A172 (cell line): ENCODE measurements at places on chromosomes 7 and 10.

DNA sequence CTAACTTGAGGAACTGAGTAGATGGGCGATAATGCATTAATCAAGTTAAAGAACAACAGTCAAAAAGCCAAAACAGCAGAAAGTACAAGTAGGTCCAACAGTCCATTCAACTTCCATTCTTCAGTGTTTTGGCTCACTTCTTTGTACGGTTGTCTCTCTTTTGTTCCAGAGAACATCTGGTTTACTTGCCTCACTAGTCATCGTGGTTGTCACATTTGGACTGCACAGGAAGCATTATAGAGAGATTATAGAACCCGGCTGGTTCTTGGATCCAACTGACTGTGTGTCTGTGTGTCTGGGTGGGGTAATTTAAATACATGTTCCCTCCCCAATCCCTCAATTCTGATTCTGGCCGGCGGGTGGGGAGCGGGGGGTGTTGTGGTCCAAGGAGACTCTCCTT is 1.8 kb upstream of the CEP41 start:
- no peak for DNase-seq

DNA sequence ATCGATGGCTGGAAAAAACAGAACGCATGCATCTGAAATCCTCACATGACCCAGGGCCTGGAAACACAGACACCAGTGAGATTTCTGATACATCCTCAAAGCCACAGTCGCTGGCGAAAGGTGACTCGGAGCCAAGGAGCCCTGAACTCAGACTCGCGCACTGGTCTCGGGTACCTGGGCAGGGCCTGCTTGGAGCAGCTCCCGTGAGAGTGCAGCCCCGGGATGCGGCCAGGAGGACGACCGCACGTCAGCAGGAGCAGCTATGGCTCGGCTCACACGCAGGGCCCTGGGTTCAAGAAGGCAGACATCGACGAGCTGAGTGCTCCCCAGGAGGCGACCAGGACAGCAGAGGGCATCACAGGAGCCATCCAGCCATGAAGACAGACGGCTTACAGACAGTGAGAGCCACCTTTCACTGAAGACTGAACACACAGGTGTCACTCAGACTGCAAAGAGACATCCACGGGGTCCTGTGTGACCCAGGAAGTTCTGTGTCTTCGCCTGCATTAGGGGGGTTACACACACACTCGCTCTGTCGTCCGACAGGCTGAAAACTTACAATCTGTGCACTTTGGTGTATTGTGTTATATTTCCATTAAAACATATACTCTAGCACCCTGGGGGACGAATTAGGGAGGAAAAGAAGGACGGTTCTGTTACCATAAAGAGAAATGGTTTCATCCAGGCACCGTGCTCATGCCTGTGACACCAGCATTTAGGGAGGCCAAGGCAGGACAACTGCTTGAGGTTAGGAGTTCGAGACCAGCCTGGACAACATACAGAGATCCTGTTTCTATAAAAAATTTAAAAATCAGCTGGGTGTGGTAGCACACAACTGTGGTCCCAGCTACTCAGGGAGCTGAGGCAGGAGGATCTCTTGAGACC is 227.7 kb downstream of the MAD1L1 start:
- DNase-seq: no peak

- DNase-seq: no peak
Observed at GRCh38 chr10:24906372-24906771, 46.0 kb downstream of the PRTFDC1 start.

DNA sequence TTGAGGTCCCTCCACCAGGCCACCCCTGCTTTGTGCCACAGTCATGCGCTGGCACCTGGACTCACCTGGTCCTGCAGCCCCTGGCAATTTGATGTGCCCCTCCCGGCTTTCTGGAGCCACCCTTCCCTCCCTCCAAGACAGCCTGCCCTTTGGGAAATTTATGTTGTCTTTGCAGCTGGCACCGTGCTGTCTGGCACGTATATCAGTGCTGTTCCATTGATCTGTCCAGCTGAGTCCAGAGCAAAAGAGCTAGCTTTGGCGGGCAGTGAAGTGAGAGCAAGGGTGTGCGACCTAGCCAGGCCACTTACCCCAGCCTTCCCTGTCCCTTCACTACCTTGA is 5.7 kb downstream of the RARRES2 start:
- no peak for DNase-seq

DNA sequence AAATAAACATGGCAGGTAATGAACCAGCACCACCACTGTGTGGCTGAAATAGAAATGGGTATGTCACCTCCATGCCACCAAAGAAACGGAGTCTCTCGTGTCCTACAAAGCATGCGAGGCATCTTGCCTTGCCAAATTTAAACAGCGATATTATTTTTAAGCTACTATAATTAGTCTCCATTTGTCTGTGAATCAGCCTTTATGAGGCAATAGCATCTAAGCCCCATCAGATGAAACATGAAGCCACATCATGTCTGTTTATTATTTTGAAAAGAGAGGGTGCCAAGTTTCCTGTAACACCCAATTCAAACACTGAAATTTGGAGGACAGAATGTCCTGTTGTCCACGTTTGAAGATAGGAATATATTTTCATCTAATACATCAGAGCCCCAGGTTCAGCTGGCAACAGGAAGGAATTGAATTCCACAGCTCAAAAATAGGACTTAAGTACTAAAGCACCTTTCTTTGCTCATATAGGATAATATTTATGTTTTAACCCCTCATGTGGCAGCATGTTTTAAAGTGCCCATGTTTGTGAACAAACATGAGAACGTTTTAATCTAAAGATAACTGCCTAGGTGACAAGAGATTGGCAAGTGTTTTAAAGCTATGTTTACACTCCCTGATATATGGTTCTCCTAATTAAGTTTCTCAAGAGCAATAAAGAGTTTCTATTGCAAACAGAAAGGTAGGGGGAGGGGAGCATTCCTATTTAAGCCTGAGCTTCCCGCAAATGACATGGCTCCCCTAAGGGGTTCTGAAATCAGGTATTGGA is 86.8 kb downstream of the SORBS1 start:
- no peak for DNase-seq

DNA sequence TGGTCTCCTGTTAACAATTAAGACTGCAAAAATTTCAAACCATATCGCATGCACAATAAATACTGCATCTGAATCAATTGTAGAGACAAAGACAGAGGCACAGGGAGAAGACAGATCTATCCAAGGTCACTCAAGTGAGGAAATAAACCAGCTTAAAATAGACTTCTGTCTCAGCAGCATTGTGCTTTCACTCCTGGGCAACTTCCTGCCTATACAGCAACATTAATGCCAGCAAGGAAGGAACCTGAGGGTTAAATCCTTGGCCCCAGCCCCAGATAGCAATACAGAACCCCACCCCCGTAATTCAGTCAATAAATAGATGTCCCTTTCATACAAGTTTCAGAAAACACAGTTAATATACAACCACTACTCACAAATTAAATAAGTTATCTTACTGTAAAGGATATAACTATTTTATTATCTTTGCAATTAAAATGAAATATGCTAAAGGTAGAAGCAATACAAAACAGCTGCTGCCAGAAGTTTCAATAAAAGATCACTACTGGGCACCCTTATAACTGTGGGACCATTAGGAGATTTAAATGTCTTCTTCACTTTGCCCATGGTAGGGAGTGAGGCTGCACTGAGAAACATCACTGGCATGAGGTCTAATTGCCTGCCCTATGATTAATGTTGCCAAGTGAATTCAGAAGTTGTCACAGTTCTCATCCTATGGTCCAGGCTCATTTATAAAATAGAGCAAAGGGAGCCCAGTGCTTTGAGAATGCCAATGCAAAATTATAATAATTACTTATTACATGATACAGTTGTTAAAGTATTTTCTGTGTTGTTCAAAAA is 49.4 kb downstream of the CAV1 start:
- DNase-seq: no peak

DNA sequence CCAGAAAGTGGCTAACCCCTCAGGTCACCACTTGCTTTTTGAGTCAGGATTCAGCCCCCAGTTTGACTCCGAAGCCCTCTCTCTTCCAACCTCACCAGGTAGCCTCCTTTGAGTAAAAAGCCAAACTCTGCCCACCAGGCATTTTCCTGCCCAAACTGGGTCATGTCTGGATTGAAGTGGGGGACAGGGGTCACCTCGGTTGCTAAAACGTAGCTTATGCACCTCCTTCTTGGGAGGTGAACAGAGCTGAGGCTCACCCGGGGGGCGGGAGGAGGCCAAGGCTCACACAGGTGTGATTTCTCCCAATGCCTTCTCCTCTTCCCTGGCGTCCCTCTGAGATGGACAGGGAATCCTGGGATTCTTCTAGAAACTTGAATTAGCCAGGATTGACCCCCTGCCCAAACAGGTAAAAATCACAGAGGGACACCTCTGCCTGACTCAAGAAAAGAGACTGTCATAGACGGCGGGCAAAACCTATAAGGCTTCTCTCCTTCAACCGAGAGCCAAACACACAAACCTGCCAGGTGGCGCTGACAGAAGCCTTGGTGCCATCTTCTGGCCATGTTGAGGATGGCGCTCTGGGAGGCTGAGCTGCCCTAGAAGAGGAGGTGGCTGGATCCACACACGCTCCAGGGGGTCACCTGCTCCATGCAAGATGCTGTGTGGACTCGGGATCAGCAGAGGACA is 51.6 kb downstream of the PRLHR start:
- peak; percentile 55 for DNase-seq

GRCh38 chr10:90652519-90652918 is 205.3 kb downstream of the HTR7 start:
- DNase-seq: peak; percentile 38

DNA sequence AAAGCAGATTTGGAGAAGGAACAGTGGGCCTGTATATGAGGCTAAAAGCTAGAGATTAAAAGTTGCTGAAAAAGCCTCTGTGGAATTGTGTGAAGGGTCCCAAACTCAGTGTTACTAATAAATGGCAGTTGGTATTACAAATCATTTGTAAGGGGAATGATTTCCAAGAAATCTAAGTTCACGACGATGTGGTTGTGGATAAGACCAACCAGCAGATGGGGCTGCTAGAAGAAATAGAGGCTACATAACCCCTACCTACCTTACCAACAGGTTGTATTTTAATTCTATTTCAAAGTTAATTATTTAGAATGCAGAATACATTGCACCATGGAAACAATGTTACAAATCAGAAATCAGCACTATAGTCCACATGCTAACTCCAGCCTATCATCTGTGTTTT is 377.1 kb downstream of the HPSE2 start:
- no peak for DNase-seq

DNA sequence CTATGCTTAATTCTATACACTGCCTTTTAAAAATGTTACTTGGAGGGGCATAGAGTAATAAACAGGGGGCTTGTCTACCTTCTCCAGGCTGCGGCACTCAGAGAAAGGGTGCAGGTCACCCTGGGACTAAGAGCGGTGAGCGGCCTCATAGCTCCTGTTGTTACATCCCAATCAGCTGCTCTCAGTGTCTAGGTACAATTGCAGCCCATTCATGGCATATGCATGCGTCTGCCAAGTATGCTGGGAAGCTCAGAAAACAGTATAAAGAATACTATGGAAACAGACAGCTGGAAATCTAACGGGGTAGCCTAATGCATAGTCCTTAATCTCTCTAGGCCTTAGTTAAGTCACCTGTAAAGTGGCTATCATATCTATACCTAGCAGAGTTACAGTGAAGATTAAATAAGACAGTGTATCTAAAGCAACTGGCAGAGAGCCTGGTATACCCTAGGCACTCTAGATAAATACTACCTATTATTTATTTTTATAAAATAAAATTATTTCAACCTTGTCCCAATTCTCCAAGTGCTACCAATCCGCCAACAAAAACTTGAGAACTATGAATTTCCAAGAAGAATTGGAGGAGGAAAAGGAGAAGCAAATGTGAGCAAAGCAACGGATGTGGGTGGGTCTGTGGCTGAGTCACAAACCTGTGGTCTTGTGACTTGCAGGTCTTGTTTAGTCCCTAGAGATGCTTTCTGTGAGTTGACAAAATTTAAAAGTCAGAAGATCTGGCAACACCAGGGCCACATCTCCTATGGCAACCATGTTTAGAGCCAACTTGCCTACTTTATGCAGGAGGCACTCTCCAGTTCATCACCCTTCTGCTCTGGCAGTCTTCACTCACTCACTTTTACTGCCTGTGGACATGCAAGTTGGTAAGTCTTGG is 183.0 kb downstream of the RAPGEF5 start:
- peak; percentile 80 for DNase-seq

GRCh38 chr10:89563861-89564478 is 28.6 kb upstream of the SLC16A12 start:
- DNase-seq: peak; percentile 61

DNA sequence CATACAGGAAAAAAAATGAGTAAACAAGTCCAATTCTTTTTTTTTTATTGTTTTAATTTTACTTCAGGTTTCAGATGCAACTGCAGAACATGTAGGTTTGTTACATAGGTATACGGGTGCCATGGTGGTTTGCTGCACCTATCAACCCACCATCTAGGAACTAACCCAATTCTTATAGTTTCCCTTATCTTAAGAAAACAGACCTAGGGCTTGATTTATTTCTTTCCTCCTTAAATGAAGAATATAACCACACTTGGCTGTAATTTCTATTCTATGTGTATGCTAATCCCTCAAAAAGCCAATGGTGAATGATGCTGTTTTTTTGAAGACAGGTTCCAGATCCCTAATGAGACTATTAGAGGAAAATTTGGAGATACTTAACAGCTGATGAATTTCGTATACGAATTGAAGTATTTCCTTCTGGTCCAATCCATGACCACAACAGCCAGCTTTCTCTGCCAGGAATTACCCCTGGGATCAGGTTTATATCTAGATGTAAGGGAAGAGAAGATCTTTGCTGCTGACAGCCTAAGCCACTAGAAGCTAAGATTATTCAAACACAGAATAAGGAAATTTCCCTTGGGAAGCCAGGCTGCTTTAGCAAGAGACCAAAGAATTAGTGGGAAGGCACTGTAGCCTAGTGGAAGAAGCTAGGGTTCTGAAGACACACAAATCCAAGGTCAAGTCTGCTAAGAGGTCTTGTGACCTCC is 115.8 kb downstream of the INHBA start:
- DNase-seq: no peak

DNA sequence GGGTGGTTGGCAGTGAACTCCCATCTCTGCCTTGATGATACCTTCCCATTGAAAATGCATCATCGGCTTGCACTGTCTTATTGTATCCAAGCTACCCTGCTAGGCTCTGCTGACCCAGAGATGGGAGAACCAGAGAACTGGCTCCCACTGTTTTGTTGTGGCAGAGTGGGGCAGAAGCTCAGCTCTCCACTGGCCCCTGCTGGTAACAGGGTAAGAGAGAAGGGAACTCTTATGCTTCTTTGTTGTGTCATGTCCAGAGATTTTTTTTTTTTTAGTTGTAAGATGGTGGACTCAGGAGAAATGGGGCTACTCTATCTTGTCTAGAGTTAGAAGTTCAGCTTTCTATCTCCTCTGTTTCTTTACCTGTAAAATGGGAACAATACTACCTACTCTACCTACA is 100.5 kb upstream of the SDK1 start:
- peak; percentile 69 for DNase-seq

- peak; percentile 57 for DNase-seq
Observed at GRCh38 chr10:78025685-78026364, 3.5 kb downstream of the POLR3A start.
